ENCODE measurements at places on chromosomes 6 and 20.

- DNase-seq = no peak
These were observed 254.5 kb downstream of the TMEM242 start for GRCh38 chr6:157068691-157069324.

- no peak for DNase-seq
These were observed 45.5 kb upstream of the CD83 start for GRCh38 chr6:14072084-14072483.

- no peak for DNase-seq
These were observed 57.0 kb downstream of the FAM50B start for GRCh38 chr6:3905945-3906845.

GRCh38 chr6:158257781-158258180, 54.5 kb upstream of the TULP4 start:
- DNase-seq = no peak

GRCh38 chr6:38604700-38605099, 35.0 kb downstream of the BTBD9 start:
- no peak for DNase-seq

- DNase-seq = no peak
These were observed 288.0 kb downstream of the PHACTR1 start for GRCh38 chr6:13004601-13005000.

DNA sequence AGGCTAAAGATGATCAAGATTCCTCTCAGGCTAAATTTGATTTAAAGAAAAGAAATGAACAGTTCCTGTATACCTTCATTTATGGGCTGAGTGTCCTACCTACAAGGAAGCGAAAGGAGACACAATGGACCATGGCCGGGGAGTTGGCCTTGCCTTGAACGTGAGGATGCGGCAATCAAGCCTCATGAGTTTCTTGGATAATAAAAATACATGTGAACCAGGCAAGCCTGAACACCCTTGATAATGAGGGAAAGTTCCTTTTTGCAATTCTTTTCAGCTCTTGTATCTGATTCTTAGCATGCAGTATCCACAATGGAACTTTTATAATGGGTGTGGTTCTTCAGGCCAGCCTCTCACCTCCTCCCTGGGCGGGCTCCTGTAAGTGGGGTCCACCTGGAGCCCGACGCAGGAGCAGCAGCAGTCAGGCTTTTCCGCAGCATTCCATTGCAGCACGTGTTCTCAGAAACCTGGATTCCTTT, 83.8 kb downstream of the RNASET2 start:
- DNase-seq = no peak

DNA sequence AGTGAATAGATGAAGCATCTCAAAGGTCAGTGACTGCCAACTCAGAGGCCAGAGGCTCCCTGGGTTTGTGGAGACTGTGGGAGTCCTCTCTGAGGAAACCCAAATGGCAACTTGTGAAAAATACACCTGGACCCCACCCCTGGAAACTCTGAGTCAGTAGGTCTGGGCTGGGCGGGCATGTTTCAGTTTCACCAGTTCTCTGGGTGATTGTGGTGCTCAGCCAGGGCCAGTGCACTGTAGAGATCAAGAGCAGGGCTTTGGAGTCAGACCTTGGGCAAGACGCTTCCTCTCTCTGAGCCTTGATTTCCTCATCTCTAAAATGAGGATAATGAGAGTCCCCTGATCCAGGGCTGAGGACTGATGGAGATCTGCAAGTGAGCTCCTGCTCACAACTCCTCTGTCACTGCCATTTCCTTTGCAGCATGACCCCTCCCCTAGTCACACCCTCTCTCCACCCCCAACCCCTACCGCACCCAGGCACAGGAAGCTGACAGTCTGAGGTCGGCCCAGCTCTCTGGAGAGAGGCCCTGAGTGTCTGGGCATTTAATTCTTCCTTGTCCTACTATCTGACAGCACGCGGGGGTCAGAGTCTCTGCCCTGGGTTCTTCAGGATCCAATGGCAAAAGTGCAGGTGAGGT, 5.1 kb downstream of the DEF6 start:
- DNase-seq = no peak

GRCh38 chr6:8881663-8882062, 446.3 kb upstream of the SLC35B3 start:
- no peak for DNase-seq

DNA sequence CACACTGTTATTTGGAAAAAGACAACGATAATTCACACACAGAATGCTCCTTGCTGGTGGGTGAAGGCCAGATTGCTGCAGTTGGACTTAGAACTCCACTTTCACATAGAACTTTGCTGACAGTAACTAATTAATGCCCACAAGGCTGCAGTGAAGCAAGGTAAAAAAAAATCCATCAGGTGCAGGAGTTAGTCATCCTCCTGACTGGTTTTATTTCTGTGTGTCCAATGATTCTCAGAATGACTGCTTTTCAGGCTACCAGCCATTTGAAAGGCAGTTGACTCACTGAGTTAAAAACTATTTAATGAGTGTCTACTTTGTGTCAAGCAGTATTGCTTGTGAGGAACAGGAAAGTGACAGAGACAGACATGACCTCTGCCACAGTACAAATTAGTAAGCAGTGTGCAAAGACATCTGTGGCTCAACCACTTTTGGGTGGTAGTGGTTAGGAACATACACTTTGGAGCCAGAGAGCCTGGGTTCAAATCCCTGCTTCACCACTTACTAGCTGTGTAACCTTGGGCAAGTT, 41.9 kb downstream of the ELOVL5 start:
- DNase-seq = no peak

DNA sequence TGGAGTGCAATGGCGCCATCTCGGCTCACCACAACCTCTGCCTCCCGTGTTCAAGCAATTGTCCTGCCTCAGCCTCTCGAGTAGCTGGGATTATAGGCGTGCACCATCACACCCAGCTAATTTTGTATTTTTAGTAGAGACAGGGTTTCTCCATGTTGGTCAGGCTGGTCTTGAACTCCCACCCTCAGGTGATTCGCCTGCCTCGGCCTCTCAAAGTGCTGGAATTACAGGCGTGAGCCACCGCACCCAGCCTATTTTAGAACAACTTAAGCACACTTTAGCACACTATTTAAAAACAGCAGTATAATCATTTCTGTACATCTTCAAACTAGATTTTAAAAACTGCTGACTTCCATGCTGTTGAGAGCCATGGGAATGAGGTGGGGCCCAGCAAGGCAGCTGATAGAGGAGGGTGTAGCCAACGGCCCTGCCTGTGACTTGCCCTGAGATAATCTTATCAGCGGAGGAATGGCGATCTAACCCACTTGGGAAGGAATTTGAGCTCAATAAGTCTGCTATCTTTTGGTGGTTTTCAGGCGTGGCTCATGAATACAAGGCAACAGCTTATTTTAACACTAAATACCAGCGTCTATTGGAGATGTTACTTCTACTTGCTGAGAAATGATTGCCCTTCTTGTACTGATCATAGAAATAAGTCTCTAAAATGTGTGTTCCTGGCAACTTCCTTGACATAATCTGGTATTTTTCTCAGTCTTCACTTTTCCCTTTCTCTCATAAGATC, 12.1 kb downstream of the ZDHHC14 start:
- DNase-seq = no peak

DNA sequence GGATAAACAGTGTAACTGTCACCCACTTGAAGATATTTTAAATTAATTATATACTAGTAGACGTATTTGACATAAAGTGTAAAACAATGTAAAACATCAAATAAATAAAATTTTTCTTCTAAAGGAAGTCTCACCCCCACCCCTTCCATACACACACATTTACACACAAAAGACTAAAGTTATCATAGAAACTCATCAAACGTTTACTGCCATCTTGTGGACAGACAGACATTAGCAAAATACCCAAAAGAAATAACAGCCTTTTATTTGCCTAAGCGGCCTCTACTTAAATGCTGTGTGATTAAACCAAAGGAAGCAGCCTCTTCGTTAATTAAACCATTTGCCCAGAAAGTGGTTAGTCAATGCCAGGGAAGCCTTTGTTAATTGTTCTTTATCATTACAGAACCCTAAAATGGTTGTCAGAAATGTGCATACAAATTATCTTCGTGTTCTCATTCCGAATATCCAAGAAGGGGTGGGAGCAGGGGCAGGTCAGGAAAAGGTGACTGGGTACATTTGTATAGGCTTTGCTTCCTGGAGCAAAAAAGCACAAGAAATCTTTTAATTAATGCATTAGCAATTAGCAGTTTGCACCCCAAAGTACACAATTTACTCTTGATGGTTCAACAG, 176.2 kb upstream of the SASH1 start:
- DNase-seq = peak; percentile 22

DNA sequence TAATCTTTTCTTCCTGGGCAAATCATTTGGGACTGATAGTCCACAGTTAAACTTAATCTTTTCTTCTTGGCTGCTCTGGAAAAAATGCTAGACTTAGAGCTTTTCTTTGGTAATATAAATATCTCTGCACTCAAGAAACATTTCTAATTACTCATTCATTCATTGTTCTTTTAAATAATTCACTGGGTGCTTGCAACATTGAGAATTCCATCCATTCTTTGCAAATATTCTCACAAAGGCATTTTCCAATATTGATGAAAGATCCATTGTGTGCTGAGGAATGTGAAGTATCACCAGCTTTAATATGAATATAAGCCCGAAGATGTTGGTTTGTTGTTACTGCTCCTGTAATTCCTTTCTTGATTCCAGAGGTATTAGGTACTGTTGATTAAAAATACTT, 38.4 kb downstream of the AKAP7 start:
- DNase-seq = peak; percentile 25

- no peak for DNase-seq
These were observed 31.8 kb upstream of the MAFB start for GRCh38 chr20:40720826-40721225.

- DNase-seq = peak; percentile 80
These were observed 69.7 kb downstream of the RFPL4B start for GRCh38 chr6:112416866-112417265.

GRCh38 chr6:102114402-102114801, 720.9 kb downstream of the GRIK2 start:
- no peak for DNase-seq

DNA sequence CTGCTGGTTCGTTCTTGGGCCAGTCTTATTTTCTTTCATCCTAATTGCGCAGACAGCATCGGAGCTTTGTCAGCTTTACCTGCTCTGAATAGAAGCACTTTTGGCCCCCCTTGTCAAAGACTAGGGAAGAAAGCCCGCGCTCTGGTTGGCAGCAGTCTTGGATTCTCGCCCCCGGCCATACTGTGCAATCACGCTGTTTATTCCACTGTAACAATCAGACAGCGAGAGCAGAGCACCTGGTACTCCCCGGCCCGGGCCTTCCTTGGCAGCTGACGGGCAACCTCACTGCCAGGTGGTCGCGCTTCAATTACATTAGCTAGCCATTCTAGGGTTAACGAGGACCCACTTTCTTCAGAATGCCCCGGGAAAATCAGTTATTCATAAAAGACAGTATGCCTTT, 72.6 kb downstream of the INSM1 start:
- no peak for DNase-seq

- DNase-seq = no peak
These were observed 49.8 kb upstream of the FANCE start for GRCh38 chr6:35402136-35402855.

GRCh38 chr6:139754898-139755775, 380.7 kb upstream of the CITED2 start:
- DNase-seq = no peak

- DNase-seq = no peak
These were observed 6.8 kb upstream of the COMMD7 start for GRCh38 chr20:32749914-32750637.

DNA sequence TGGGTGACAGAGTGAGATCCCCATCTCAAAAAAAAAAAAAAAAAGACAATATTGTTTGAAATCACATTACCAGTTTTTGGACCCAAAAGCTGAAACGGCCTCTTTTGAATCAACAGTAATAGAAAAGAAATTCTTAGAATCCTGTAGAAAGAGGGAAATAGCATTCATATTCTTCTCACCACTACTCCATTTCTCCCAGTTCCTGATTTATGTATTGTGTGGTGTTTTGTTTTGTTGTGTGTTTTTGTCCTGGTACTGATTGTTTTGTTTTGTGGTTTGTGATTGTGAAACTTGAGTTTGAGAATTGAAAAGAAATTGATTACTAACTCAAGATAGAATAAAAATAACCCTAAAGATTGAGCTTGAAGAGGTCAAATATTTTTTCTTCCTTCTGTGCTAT, 26.2 kb upstream of the EEF1A1 start:
- no peak for DNase-seq

- DNase-seq = no peak
These were observed 255.7 kb upstream of the PRND start for GRCh38 chr20:4465855-4466545.

- DNase-seq = no peak
These were observed 111.9 kb downstream of the ARMC2 start for GRCh38 chr6:108959972-108960582.

DNA sequence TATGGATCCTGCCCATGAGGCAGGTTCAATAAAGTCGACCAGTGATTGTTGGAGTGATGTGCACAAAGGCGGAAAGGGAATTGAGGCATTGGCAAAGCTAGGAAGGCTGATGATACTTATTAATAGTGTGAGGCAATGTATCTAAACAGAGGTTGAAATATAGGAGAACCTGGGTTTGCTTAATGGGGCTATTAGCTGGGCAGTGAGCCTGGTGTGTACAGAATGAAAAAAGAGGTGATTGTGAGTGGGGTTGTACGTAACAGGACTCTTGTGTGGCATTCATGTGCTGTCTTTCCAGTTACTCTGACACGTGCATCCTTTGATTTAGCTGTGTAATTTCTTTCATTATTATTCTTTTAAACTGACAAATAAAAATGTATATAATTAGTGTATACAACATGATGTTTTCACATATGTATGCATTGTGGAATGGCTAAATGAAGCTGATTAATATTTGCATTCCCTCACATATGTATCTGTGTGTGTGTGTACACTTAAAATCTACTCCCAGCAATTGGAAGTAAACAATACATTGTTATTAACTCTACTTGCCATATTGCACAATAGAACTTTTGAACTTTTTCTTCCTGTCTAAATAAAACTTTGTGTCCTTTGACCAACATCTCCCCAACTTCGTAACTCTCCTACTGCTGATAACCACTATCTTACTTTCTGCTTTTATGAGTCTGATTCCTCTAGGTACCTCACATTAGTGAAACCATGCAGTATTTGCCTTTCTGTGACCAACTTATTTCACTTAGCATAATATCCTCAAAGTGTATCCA, 220.5 kb upstream of the SLC35B3 start:
- DNase-seq = no peak
